ENCODE measurements at places on chromosomes 6 and 20.

DNA sequence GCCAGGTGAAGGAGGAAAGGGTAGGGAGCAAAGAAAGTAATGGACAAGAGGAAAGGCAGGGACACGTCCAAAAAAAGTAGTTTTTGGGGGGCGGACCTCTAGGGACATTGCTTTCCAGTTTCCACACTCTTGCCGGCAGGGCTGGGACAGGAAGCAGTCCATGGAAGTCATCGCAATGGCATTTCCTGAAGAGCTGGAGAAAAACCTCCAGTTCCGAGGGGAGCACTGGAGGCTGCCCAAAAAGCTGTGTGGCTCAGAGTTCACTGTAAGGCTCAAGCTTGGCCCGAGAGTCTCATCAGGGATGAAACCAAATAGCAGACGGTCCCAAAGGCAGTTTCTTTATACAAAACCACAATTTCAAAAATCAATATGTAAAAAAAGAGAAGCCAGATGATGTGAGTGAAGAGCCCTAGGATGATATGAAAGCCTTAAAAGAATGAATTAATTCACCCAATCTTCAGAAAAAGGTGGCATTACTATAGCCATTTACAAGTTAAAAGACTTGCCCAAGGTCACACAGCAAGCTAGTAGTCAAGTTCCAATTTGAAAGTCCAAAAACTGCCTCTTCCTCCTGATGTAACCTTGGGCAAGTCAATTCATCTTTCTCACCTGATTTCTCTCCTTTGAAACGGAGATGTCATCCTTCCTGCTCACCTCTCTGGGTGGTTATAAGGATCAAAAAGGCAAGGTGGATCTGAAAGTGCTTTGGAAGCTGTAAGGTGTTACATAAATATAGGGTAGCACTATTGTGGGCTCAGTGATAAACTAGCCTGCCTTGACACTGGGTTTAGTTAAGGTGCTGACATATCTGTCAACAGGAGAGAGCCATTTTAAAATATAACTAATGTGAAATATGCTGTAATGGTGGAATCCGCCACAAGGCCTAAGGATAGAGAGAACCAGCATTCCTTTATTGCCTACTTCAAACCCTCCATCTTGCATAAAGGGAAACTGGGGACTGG lies 9.1 kb downstream of the BCL2L1 start:
- no peak for DNase-seq

GRCh38 chr20:59412875-59413284 lies 112.5 kb downstream of the EDN3 start:
- DNase-seq = no peak

DNA sequence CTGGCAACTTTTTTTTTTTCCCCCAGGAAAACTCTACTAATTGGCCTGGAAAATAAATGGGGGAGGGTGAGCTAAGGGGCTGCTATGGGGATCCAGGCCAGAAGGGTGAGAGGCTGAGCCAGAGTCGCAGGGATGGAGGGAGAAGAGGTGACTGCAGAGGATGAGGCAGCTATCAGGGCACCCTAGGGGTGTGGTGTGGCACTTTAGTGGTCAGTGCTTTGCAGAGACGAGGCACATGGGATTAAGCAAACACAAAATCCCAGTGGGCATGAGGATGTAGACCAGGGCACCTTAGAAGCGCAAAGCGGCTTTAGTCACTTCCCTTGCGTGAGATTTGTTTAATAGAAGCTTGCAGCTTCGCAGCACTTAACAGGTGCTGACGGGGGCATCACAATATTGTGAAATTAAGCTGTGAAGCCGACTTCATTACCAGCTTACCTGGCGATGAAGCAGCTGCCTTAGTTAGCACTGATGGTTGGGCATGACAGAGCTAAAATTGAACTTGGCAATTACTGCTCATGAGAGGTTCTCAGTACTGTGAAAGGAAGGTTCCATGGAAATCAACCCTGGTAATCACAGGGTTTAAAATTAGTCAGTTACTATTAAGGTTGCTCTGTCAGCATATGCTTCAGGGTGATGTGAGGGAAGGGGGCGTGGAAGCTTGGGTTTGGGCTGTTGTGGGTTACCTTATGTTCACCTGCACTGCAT lies 26.0 kb downstream of the TOX2 start:
- no peak for DNase-seq

- DNase-seq = no peak
These were observed 66.6 kb downstream of the PHACTR3 start for GRCh38 chr20:59670786-59671492.

- no peak for DNase-seq
These were observed 144.3 kb upstream of the MLN start for GRCh38 chr6:33947916-33948594.

DNA sequence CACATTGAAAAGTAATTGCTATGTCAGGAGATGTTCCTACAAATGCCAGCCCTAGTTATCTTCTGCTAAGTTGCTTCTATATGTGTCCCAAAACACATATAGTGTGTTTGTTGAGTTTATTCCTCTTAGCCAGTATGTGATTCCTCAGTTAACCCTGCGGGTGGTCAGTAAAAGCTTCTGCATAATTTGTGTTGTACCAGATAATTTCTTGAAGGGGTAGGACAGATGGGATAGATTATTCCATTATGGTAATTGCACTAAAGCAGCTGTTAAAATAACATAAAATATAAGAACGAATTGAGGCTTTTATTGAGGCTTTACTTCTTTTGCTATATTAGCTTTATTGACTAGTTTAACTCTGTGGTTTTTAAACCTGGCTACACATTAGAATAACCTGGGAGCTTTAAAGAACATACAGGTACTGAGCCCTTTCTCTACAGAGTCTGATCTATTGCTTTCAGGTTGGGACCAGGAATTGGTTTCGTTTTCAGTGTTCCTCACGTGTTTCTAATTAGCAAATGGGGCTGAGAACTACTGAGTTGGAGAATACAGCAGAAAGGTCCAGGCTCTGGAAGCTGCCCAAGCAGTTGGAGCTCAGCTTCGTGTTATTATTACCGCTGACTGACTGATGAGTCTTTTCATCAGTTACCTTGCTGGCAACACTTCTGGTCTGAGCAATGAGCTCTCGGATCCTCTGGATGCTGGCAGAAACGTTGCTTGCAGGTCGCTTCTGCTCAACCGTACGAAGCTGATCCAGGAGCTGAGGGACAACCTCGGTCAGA lies 56.9 kb downstream of the FAM229B start:
- peak; percentile 89 for DNase-seq

DNA sequence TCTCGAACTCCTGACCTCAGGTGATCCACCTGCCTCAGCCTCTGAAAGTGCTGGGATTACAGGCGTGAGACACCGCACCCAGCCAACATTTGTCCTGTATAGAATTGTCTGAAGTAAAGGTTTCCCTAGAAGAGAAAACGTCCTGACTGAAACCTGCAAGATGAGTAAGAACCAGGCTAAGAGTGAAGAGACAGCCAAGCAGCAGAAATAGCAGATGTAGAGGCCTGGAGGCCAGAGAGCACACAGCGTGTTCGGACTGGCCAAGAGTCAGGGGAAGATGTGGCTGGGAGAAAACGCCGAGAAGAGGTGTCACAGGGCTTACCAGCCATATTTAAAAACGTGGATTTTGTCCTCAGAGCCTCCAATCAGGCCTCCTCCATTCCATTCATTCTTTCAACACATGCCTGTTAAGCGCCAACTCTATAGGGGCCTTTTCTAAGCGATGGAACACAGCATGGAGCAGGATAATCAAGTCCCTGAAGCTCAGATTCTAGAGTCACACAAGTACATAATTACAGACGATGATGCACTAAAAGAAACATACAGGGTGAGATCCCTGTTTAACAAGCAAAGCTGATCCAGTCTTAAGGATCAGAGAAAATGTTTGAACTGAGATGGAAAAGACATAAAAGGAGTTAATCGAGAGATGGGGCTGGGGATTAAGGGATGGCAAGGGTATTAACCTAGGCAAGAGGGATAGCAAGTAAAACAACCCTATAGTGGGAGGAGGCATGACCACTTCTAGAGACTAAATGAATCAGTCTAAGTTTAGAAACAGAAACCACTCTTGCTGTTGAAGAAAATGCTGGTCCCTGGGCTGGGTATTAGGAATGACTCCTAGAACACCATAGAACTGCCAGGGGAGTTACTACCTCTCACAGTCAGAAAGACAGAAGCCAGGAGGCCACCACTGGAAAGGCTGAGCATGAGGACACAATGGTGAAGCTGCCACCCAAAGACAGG lies 4.8 kb downstream of the ZCCHC3 start:
- DNase-seq = no peak

- DNase-seq = no peak
These were observed 28.2 kb downstream of the POPDC3 start for GRCh38 chr6:105151644-105152043.

GRCh38 chr20:7147220-7147601 lies 379.7 kb downstream of the BMP2 start:
- DNase-seq = no peak

GRCh38 chr6:70520575-70520974 lies 46.2 kb upstream of the SDHAF4 start:
- DNase-seq = peak; percentile 15

- no peak for DNase-seq
These were observed 113.2 kb downstream of the GPX5 start for GRCh38 chr6:28638787-28639430.

DNA sequence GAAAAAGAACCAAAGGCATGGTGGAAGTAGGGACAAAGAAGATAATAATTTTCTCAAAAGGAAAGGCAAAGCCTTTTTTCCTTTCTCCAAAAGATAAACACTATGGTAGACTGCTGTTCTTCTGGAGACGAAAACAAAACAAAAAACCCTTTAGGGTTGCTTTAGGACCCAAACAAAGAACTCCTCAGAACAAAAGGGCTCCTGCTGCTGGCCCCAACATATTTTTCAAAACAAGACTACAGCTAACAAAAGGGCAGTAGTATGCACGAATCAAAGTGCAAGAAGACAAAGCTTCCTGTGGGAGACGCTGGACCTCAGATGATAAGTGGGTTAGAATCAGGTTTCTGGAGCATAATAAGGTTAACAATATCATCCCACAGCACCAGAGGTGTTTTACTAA lies 15.8 kb downstream of the NCOA5 start:
- DNase-seq = no peak

DNA sequence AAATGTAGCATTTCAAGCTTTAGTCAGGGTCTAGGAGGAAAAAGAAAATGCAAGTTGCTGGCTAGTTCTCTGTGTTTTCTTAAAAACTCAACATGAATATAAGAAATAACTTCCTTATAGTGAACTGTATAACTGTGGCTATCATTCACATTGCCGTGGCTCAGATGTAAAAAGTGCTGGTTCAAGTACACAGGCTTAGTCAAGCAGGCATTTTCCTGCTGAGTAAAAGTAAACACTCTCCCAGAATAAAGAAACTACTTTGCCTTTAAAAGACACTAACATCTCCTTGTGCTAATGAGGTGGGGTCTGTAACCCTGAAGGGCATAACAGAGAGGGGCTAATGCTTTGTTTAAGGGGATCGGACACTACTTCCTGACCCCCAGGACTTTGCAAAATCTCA lies 3.3 kb downstream of the ATP5F1E start:
- no peak for DNase-seq

GRCh38 chr6:130032758-130033340 lies 14.5 kb downstream of the L3MBTL3 start:
- DNase-seq = no peak

DNA sequence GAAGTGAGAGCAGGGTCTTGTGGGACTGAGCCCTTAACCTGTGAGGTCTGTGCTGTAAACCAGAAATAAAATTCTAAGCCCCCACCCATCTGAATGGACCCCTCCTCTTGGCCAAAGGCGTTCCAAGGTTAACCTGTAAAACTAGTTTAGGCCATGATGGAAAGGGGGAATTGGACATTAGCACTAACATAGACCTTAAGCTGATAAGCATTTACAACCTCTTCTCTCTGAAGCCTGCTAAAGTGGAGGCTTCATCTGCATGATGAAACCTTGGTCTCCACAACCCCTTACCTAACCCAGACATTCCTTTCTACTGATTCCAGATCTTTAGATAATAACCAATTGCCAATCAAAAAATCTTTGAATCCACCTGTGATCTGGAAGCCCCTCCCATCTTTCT lies 25.8 kb downstream of the PIGT start:
- no peak for DNase-seq

GRCh38 chr6:69735027-69735426 lies 61.8 kb downstream of the LMBRD1 start:
- no peak for DNase-seq

DNA sequence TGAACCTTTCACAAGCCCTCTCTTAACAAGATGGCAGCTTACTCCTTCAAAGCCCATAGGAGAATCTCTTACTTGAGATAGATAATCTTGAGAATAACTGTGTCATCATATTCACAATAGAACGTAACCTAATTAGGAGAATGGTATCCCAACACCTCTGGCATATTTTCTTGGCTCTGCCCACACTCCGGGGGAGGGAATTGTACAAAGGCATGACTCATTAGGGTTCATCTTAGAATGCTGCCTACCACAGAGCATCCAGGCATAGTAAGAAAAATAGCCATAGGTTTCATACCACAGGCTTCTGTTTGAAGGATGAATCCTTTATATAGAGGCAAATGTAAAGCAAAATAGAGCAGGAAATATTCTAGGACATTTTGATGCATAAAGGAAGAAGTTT lies 1100.6 kb upstream of the CITED2 start:
- DNase-seq = no peak

DNA sequence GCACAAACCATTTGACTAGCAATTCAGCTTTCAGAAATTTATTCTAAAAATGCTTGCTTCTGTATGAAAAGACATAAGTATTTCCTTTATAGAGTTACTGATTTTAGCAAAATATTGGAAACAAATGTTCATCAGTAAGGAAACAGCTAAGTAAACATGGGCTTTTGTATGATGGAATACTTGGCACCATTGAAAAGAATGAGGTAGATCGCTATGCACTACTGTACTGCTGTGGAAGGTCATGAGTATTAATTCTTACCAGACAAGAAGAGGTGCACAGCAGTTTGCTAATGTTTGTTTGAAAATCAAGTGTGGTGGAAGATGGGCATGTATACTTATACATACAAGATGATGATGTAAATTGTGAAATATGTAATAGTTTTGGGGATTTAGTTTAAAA lies 73.0 kb downstream of the FARS2 start:
- peak; percentile 43 for DNase-seq

GRCh38 chr6:1958257-1958656 lies 287.1 kb downstream of the GMDS start:
- no peak for DNase-seq

GRCh38 chr20:63682384-63683139 lies 13.9 kb upstream of the TNFRSF6B start:
- DNase-seq = no peak

- DNase-seq = no peak
These were observed 63.5 kb upstream of the FAM8A1 start for GRCh38 chr6:17536586-17536985.
